ENCODE measurements at places on chromosomes 6 and 20. TPM values are rescaled to one million over a fixed set of nuclear protein-coding genes. Genes with fewer than 3 reads are reported as not detected.

DNA sequence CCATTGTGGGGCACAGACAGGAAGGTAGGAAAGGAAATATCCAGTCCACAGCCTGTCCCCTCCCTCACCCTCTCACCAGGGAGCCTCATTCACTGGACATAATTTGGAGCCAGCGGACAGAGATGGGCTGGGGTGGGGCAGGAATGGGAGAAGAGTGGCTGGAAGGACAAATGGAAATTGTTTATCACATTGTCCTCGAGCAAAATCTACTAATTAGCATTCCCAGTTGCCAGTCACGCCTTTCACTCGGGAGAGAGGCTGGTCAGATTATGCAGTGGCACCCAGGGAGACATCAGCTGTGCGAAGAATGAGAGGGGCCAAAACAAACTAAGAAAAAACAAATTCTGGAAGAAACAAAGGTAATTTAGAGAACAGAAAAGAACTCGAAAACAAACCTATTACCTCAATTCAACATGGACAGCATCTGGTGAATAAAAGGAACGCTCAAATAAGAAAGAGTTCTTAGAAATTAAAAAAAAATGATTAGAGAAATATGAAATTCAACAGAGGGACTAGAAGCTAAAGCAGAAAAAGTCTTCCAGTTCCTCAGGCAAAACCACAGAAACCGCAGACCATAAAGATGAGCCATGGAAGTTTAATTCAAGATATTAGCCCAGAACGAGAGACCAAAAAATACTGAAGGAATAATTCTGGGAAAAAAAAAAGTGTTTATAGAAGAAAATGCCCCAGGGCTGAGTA, 108.5 kb upstream of the RALGAPA2 start:
- no peak for DNase-seq

DNA sequence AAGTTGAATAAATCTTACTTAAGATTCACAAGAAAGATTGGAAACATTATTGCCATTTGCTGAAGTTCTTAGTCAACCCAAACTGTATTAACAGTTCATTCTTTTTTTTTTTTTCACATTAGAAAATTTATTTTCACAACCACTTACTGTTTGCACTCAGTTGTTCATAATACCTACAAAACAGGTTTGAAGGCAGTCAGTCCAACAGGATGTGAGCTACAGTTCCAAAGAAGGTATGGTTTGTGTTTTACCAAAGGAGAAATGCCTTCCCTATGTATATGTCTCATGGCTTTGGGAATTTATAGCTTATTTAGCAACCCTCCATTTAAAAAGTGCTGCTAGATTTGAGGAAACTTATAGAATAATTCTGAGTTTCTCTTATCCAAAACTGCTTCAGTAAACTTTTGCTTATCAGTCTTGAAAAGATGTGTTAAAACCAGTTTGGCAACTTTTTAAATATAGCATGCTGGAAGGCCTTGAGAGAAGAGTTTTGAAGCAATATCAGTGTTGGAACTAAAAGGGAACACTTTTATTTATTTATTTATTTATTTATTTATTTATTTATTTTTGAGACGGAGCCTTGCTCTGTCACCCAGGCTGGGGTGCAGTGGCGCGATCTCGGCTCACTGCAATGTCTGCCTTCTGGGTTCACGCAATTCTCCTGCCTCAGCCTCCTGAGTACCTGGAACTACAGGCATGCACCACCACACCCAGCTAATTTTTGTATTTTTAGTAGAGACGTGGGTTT, 46.8 kb upstream of the RREB1 start:
- DNase-seq = no peak

Gene KCNQ5
- total RNA-seq = 15.8 TPM

Gene RUNX2
- total RNA-seq = 0.92 TPM

Gene CCDC170
- not detected for total RNA-seq

DNA sequence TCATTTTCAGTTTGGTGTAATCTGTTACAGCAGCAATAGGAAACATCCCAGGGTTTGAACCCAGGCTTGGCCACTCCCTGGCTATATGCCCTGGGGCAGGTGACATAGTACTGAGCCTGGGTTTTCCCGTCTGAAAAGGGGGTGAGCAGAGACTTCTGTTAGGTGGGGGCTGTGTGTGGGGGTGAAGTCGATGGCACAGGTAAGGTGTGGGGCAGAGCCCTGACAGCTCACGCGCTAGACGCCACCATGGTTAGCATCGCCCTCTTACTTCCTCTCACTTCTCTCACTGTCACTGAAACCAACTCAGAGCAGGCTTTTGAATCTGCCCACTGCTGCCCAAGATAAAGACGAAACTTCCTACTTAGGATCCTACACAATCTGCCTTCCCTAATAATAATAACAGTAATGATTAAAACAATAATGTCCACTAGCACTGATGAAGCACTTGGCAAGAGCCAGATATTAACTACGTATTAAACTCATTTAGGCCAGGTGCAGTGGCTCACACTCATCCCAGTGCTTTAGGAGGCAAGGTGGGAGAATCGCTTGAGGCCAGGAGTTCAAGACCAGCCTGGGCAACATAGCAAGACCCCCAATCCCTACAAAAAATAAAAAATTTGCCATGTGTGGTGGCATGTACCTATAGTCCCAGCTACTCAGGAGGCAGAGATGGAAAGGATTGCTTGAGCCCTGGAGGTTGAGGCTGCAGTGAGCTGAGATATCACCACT, 117.9 kb upstream of the PTPN1 start:
- DNase-seq = no peak

DNA sequence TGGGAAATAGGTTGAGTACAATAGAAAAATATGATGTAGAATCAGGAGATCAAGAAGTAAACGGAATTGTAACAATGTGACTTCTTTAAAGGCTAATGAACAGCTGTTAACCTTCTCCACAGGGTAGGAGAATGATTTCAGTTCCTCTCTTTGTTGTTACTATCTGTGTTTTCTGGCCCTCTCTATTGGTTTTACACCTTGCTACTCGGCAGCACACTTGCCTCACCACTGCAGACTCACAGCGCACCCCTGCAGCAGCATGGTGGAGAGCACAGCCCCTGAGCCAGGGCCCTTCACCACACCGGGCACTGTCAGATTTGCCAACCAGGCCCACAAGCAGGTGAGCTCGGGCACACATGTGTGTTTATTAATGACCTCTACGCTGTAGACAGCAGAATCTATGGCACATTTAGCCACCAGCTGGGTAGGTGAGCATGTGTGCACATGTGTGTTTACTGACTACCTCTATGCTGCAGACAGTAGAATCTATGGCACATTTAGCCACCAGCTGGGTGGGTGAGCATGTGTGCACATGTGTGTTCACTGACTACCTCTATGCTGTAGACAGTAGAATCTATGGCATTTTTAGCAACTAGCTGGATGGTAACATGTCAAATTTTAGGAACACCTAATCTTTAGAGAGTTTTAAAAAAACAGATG, 16.8 kb downstream of the SFT2D1 start:
- no peak for DNase-seq

Gene ERVFRD-1
- not detected for total RNA-seq

Gene SYCP2
- 0.10 TPM for total RNA-seq

- DNase-seq = no peak
Measured at GRCh38 chr6:439641-440167, 48.2 kb downstream of the IRF4 start.

- no peak for DNase-seq
Measured at GRCh38 chr20:18041462-18041861, 16.3 kb downstream of the OVOL2 start.

Measured in gastrocnemius medialis (tissue), 4 donors.